ENCODE measurements at places on chromosomes 16 and 17.

- no peaks in the 10 kb centered on the region for H3K4me1 ChIP-seq
- H3K36me3 ChIP-seq, result no peaks in the 10 kb centered on the region
Observed at GRCh38 chr17:80045703-80046102, 9.3 kb downstream of the CCDC40 start.

- peaks cover 26% of the 10 kb centered on the region for H3K4me1 ChIP-seq
- DNase-seq, result no peak
- no peak overlapping the region for H3K27ac ChIP-seq
- no peaks in the 10 kb centered on the region for H3K36me3 ChIP-seq
- no peaks in the 10 kb centered on the region for H3K27me3 ChIP-seq
Observed at GRCh38 chr17:73286863-73287296, 24.9 kb downstream of the CDC42EP4 start.

DNA sequence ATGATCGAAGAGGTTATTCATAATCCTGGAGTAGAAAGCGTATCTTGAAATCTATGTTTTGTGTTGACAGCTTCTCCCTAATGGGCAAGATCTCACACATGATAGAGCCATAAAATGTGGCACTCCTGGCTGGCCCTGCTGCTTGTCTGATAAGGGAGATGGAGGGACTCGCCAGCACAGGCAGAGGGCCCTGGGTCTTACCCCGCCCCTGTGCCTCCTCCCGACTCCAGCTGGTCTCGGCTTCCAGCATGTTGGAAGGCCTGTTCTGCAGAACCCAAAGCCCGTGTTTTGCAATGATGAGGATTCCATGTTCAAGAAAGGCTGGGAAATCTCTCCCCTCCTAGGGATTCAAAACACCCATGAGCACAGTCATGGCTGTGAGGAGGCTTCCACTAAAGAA is 106.7 kb upstream of the SDK2 start:
- DNase-seq, result no peak
- no peaks in the 10 kb centered on the region for H3K4me1 ChIP-seq
- no peaks in the 10 kb centered on the region for H3K36me3 ChIP-seq
- peaks cover 3% of the 10 kb centered on the region for H3K27me3 ChIP-seq

DNA sequence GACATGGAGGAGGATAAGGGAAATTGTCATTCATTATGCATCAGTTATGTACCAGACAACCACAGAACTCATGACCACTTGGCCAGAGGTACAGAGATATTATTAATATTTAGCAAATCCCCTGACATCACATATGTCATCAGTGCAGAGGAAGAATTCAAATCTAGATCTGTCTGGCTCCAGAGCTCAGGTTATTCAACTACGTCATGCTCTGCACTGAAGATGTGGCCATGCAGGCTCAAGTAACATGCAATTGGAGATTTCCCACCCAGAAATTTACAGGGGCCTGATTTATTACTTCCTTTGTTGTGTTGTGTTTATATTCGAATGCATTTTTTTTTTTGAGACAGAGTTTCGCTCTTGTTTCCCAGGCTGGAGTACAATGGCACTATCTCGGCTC is 224.3 kb downstream of the HS3ST4 start:
- no peaks in the 10 kb centered on the region for H3K27me3 ChIP-seq
- no peaks in the 10 kb centered on the region for H3K4me1 ChIP-seq
- no peak overlapping the region for H3K27ac ChIP-seq
- H3K36me3 ChIP-seq, result no peaks in the 10 kb centered on the region
- no peak overlapping the region for H3K4me3 ChIP-seq

DNA sequence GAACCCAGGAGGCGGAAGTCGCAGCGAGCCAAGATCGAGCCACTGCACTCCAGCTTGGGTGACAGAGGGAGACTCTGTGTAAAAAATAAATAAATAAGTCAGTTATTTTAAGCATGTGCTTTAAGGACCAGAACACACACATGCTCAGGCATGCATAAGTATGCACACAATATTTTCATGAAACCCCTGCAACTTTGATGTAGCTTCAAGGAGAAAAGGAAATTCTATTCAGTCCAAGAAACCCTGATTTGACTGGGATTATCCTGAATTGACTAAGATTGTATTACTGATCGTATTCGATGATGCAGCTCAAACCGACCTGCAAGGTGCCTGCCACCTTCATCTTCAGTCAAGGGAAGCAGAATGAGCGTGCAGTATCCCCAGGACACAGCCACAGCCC is 841 bp downstream of the TEKT5 start:
- no peaks in the 10 kb centered on the region for H3K4me1 ChIP-seq
- no peak overlapping the region for H3K4me3 ChIP-seq
- no peaks in the 10 kb centered on the region for H3K27me3 ChIP-seq
- no peaks in the 10 kb centered on the region for H3K36me3 ChIP-seq
- H3K27ac ChIP-seq, result no peak overlapping the region

- H3K27ac ChIP-seq, result no peak overlapping the region
- no peak for DNase-seq
- no peaks in the 10 kb centered on the region for H3K4me1 ChIP-seq
- no peak overlapping the region for H3K4me3 ChIP-seq
- peaks cover 21% of the 10 kb centered on the region for H3K36me3 ChIP-seq
Observed at GRCh38 chr16:84103678-84104077, 13.1 kb downstream of the MBTPS1 start.

DNA sequence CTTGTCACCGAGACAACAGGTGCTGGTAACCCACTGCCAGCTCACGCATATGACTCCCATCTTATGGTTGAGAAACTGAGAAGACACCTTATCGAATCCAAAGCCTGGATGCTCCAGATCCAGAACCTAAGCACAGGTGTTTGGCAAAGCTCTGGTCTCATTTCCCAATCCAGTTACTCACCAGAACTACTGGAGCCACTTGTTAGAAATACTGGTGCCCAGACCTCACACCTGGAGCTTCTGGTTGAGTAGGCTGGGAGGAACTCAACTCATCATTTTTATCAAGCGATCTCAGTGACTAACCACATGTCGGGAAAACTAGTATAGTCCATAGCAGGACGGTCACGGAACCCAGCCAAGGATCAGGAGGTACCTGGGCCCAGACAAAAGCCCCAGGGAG is 86.7 kb upstream of the RCVRN start:
- no peak for DNase-seq
- no peak overlapping the region for H3K4me3 ChIP-seq
- no peak overlapping the region for H3K27ac ChIP-seq
- no peaks in the 10 kb centered on the region for H3K36me3 ChIP-seq
- peaks cover 7% of the 10 kb centered on the region for H3K4me1 ChIP-seq

DNA sequence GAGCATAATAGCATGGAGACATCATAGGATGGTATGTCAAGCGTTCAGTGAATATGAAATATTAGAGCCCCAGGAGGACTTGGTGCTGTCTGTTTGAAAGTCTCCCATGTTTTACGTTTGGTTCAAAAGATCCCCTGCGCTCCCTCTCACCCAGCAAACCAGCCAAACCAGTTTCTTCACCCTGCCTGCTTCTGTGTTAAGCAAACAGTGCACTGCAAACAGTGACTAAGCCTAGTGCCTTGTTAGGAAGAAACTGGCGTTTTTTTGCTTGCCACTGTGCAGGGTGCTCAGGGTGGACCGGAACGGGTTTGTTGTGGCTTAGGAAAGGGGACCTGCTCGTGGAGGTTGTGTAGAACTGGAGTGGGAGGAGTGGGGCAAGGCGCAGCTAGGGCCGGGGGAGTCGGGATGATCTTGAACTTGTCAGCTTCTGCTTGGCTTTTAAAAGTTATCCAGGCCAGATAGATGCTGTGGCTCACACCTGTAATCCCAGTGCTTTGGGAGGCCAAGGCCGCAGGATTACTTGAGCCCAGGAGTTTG is 7.7 kb downstream of the CDH1 start:
- H3K27ac ChIP-seq, result no peak overlapping the region
- H3K36me3 ChIP-seq, result no peaks in the 10 kb centered on the region
- H3K4me1 ChIP-seq, result no peaks in the 10 kb centered on the region
- H3K4me3 ChIP-seq, result no peak overlapping the region

- H3K27ac ChIP-seq, result no peak overlapping the region
- no peaks in the 10 kb centered on the region for H3K36me3 ChIP-seq
- no peak for DNase-seq
Observed at GRCh38 chr16:48041981-48042421, 113.8 kb downstream of the ABCC12 start.

DNA sequence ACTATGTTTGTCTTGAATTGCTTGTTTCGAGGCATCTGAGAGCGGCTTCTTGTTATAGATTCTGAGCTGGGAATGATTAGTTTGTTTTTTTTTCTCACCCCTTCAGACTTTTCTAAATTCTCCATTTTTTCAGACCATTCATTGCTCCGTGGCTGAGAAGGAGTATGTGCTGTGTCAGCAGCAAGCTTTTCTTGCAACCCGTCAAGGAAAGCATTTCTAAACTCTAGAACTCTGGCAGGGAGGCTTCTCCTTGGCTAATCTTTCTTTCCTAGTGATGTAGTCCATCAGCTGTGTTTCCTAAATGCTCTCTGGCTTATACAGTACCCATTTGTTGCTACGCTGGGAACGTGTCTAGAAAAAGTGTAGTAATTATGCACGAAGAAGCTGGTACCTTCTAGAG is 133.5 kb downstream of the FTO start:
- H3K27me3 ChIP-seq, result no peaks in the 10 kb centered on the region
- H3K27ac ChIP-seq, result no peak overlapping the region
- no peaks in the 10 kb centered on the region for H3K4me1 ChIP-seq
- peaks cover 7% of the 10 kb centered on the region for H3K36me3 ChIP-seq
- DNase-seq, result no peak

GRCh38 chr17:80191865-80192661 is 22.2 kb downstream of the CARD14 start:
- no peaks in the 10 kb centered on the region for H3K36me3 ChIP-seq
- H3K4me3 ChIP-seq, result no peak overlapping the region
- no peak overlapping the region for H3K27ac ChIP-seq
- no peak for DNase-seq
- H3K4me1 ChIP-seq, result no peaks in the 10 kb centered on the region

DNA sequence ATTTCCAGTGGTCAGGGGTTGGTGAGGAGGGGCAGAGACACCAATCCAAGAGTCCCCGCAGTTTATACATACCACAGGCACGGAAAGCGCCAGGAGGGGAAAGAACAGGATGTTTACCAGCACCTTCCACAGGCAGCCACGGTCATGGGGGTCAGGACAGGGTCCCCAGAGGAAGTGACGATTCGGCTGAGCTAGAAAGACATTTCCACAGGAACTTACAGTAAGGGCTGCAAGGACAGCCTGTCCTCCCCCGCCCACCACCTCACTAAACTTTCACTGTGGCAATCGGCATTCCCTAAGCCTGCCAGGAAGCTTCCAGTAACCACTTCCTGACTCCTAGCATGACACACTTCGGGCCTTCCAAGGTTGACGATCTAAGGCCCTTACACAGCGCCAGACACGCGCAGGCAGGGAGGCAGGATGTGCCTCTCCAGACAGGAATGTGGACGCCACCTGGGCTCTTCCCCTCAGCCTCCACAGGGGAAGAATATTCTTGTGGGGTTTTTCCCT is 1.2 kb upstream of the MT2A start:
- peak overlapping the region; percentile 8 for H3K4me3 ChIP-seq
- H3K36me3 ChIP-seq, result no peaks in the 10 kb centered on the region
- peaks cover 32% of the 10 kb centered on the region for H3K4me1 ChIP-seq
- peak; percentile 46 for DNase-seq

DNA sequence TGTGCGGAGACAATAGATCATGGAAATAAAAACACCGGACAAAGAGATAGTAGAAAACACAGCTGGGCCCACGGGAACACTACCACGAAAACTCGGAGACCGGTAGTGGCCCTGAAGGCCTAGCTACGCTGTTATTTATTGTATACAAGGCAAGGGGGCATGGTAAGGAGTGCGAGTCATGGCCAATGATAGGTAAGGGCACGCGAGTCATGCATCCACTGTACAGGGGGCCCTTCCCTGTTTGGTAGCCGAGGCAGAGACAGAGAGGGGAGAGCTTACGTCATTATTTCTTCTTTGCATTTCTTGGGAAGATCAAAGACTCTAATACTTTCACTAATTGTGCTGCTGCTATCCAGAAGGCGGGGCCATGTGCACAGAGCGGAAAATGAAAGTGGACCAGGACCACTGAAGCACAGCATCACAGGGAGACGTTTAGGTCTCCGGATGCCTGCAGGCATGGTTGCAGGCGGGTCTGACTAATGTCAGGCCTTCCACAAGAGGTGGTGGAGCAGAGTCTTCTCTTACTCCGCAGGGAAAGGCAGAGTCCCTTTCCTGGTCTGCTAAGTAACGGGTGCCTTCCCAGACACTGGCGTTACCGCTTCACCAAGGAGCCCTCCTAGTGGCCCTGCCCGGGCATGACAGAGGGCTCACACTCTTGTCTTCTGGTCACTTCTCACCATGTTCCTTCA is 74.4 kb upstream of the ARL4D start:
- no peaks in the 10 kb centered on the region for H3K27me3 ChIP-seq
- H3K4me3 ChIP-seq, result no peak overlapping the region
- no peak for DNase-seq

GRCh38 chr17:17685775-17686291 is 4.6 kb downstream of the RAI1 start:
- H3K27ac ChIP-seq, result peak overlapping the region; percentile 15
- no peaks in the 10 kb centered on the region for H3K27me3 ChIP-seq
- peaks cover 46% of the 10 kb centered on the region for H3K4me1 ChIP-seq
- no peaks in the 10 kb centered on the region for H3K36me3 ChIP-seq
- no peak overlapping the region for H3K4me3 ChIP-seq

GRCh38 chr16:46996952-46997458 is 23.5 kb upstream of the DNAJA2 start:
- no peak overlapping the region for H3K27ac ChIP-seq
- no peaks in the 10 kb centered on the region for H3K4me1 ChIP-seq
- no peaks in the 10 kb centered on the region for H3K27me3 ChIP-seq
- H3K4me3 ChIP-seq, result no peak overlapping the region

- no peaks in the 10 kb centered on the region for H3K27me3 ChIP-seq
- H3K36me3 ChIP-seq, result no peaks in the 10 kb centered on the region
- no peak overlapping the region for H3K4me3 ChIP-seq
- H3K4me1 ChIP-seq, result no peaks in the 10 kb centered on the region
- DNase-seq, result no peak
- no peak overlapping the region for H3K27ac ChIP-seq
Observed at GRCh38 chr17:19706791-19707727, 9.3 kb downstream of the SLC47A2 start.

Measured in common myeloid progenitor, CD34-positive (primary cell).